Choroid plexus epithelial cell (primary cell): ENCODE measurements at places on chromosomes 5 and 9.

- DNase-seq, result peak; percentile 53
These were observed at the start of gene AFAP1L1 for GRCh38 chr5:149271716-149272563. Gene AFAP1L1 (plus strand): TSS chr5:149271859. CDS start chr5:149271969, 110 bp downstream.

- DNase-seq, result peak; percentile 76
These were observed 134.7 kb upstream of the DMRT1 start for GRCh38 chr9:706606-707459.

DNA sequence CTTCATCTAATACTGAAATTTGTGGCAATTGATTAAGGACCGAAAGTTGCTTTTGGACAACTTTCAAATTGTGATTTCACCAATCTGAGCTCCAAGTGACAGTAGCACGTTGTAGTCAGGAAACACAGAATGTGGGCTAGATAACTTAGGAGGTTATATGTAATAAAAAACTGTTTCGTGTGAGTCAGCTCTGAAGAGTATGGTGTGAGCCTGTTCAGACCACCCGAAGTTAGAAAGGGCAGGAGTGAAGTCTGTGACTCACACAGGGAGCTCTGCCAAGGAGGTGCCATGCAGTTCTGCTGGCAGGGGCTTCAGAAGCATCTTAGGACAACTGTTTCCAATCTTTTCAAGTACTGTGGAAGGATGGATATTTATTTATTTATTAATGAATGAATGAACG, 16.4 kb upstream of the ZBTB34 start:
- DNase-seq, result peak; percentile 65

- peak; percentile 77 for DNase-seq
These were observed 816.2 kb upstream of the GRAMD2B start for GRCh38 chr5:125607018-125607417.

GRCh38 chr9:26891726-26892125, 876 bp downstream of the CAAP1 start:
- DNase-seq, result no peak

DNA sequence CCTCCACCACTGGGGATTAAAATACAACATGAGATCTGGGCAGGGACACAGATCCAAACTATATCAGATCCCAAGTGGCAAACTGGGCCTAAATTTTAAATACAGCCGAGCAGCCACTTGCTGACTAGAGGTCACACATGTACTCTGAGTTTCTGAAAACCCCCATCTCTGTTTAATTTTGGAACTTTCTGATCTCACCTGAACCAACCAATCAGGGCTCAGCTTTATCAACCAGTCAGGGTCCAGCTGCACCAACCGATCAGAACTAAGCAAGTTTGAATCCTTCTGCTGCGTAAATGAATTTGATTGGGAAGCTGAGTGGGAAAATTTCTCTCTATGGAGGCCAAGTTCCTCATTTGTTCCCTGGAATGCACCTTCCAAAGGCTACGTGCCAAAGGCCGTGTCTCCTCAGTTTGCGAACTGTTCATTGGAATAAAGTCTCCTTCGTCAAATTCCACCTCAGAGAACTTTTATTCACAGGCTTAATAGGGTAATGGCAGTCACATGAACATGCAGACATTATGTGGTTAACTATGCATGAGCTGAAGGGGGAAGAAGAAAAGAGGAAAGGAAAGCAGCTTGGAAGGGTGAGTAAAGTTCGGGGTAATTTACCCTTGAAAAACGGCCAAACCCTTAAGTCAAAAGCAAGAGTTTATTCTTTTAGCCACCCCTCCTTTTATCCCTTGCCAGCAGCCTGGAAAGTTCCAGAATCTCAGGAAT, 3.7 kb downstream of the CD180 start:
- DNase-seq, result no peak

DNA sequence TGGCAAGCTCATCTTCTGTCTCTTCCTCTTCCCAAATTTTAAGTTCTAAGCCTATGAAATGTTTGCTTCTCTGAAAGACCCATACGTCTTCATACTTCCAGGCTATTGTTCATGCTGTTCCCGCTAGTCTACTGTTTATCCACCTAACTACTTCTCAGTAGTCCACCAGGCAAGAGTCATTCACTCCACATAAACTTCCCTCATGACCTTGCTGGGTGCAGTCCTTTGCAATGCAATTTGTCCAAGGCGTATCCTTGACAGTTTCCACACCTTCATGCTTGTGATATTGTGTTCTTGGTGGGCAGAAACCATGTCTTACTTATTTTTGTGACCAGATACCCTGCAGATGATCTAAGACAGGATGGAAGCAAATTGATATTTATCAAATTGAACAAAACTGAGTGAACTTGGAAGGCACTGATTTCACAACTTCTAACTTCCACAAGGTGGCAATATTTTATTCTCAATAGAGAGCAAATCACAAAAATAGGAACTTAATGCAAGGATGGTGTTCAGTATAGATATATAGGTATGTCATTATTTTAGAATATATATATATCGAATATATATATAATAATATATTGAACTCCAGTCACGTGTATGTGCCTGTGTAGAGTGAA, 30.3 kb downstream of the TYRP1 start:
- DNase-seq, result peak; percentile 57

DNA sequence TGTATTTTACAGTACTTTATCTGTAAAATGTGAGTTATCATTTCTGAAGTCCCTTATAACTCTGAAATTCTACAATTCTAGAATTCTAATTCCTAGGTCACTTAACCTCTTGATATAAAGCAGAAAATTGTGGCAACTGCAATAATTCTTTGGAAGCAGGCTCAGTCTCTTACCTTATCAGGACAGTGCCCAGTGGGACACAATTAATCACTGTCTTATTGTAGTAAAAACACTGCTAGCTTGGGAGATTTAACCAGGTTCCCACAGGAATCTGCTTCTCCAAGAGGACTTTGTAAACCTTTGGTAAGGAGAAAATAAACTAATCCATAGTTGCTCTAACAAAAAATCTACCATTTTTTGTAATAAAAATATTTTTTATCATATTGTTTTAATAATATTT, 18.3 kb upstream of the SPATA9 start:
- DNase-seq, result no peak

DNA sequence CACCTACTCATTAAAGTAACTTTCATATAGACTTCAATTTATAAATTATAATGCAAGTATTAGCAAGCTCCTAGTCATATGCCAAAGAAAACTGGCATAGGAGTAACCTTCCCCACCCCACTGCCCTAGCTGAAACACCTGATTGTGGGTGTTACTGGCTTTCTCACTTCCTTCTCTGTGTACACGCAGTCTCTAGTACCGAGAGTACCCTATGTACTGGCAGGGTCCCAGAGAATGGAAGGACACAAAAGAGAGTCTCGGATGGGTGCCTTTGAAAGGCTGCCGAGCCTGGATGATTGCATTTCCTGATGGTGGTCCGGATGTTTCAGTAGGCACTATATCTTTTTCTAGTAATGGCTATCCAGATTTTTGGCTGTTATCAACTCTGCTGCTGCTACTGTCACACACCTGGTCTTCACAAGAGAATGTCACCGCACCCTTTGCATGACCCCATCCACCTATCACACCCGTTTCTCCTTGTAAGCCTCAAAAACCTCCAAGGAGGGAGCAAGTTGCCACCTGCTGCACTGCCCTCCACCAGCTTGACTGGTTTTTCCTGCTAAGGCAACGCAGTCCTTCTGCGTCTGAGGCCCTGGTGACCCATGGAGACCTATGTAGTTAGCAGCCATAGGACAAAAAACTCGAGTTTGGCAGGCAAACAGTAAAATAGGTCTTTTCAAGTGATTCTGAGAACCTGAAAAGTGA, 53.8 kb upstream of the CLINT1 start:
- no peak for DNase-seq

DNA sequence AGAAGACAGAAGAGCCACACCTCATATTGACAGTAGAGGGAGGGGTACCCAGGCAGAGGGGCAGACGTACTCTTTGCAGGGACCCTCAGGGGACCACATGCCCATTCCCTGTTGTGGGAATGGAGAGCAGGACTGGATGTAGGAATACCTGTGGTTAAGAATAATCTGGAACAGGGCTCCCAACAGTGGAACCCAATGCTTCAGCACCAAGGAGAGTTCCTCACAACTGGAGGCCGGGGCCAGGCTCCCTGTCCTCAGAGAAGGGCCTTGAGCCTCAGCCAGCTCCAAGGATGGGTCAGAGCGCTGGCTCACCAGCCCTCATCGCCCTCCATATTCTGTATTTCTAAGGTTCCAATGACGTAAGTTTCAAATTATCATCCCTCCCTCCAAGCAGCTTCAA, 7.4 kb upstream of the SHC3 start:
- peak; percentile 37 for DNase-seq

DNA sequence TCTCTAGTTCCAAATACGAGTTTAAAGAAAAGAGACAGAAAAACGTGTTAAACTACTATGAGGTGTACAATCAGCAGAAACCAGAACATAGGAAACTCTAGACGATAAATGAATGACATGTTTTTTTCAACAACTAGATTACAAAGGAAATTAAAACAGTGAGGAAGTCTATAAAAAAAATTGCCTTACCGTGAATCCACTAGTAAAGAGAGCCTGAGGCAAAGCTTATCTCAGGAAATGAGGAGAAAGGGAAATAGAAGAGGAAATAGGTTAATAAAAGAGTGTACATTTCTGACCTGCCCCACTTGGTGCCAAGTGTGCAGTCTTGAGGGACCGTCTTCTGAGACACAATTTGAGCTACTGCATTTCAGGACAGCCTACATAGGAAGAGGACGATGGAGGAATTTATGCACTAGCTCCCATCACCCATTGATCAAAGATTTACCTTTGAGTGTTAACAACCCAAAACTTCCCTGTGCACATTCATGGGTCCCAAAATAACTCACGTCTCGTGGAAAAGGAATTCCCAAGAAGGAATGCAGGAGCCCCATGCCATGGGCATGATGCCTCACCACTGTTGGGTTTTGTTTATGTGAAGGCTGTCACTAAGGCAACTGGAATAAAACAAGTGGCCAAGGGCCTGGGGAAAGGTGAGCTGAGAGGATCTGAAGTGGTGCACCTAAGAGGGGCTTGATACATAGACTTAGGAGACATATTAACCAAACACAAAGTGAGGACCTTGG, 53.6 kb upstream of the SLC1A3 start:
- DNase-seq, result no peak

DNA sequence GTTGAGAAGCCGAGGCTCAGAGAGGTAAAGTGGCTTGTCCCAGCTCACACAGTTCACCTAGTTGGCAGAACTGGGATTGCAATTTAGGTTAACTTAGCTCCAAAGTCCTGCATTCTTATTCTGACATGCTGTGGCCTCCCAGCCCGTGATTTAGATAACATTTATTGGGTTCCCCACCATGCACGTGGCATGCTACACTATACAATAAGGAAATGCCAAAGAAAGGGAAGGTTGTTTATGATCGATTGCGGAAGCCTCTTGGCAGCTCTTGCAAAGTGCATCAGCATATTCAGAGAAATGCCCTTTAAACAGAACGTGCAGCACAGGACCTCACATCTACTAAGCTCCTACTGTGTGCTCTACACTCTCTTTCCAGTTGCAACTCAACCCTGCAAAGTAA, 3.2 kb downstream of the NEURL1B start:
- no peak for DNase-seq

DNA sequence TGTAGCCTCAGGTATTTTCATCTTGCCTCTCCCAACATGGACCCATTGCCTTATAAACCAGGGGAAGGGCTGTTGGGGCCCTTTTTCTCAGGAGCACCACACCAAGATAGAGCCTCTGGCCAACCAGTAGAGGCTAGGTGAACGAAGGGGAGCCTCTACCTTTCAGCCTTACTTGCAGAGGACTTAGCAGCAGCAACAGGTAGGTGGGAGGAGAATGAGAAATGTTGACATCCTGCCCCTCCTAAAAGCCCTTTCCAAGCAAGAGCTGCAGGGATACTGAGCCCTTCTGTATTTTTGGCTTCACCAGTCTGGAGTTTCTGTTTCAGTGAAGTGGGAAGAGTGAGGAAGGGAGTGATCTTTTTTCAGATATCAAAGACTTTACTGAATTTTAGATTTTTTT, 77.4 kb downstream of the MTREX start:
- DNase-seq, result no peak
